Fibroblast of the aortic adventitia (primary cell): ENCODE measurements at places on chromosomes 6 and 20. TPM values are rescaled to one million over a fixed set of nuclear protein-coding genes. Genes with fewer than 3 reads are reported as not detected.
A peak's percentile ranks its signal among the peaks of the same experiment; 100 is the strongest.

MYB gene
- 0.54 and 1.6 TPM in 2 replicates for total RNA-seq

GRCh38 chr20:47493175-47493962, 8.3 kb upstream of the NCOA3 start:
- peak; percentile 93 for DNase-seq

- DNase-seq = no peak
Measured at GRCh38 chr6:12094689-12095088, 82.6 kb downstream of the HIVEP1 start.

DNA sequence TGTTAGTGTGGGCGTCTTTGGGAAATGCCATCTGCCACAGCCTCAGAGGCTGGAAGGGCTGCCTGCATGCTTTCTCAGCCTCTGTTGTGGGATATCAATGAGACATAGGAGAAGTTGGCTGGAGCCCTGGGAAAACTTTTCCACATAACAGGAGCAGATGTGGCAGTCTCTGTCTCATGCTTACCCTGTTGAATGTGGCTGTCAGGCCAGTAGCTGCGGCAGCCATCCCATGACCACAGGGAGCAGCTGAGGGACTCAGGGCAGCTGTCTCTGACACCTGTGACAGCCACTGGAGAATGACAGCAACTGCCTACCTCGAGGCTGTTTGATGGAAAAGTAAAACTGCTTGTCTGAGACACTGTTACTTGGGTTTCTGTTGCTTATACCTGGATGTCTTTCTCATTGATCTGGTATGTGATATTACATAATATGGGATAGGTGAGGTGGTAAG, 64.4 kb downstream of the TULP4 start:
- peak; percentile 15 for DNase-seq

DNA sequence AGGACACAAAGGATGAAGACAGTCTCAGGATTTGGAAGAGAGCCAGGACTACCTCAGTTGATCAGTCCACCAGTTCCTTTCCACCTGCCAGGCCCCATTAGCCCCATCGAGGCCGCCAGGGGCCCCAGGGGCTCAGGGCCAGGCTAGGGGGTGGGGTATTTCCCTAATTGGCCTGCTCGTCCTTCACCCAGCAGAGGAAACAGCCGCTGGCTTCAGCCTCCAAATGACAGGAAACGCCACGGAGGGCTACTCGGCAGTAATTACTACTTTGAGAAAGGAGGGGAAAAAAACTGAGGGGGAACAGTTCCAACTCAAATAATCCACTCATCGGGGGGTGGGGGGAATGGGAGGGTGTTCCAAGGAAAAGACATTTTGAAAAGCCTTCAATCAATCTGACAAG, 42.7 kb downstream of the MAFB start:
- DNase-seq = no peak
